Ovary (tissue), 10 donors: ENCODE measurements at places on chromosomes 5 and 9. TPM values are rescaled to one million over a fixed set of nuclear protein-coding genes. Genes with fewer than 3 reads are reported as not detected.

The PCDHGC5 gene
- total RNA-seq: 2.0 TPM

The SURF6 gene
- total RNA-seq: 24.9 TPM

The CYSRT1 gene
- total RNA-seq: 0.48 TPM

The EGFL7 gene
- total RNA-seq: 113 TPM

The C9orf153 gene
- not detected for total RNA-seq

The NUTM2F gene
- not detected for total RNA-seq

The DOCK2 gene
- 4.2 TPM for total RNA-seq

The PLCXD3 gene
- 23.9 TPM for total RNA-seq

The RASGEF1C gene
- total RNA-seq: 0.53 TPM

The FAM151B gene
- total RNA-seq: 1.7 TPM

DNA sequence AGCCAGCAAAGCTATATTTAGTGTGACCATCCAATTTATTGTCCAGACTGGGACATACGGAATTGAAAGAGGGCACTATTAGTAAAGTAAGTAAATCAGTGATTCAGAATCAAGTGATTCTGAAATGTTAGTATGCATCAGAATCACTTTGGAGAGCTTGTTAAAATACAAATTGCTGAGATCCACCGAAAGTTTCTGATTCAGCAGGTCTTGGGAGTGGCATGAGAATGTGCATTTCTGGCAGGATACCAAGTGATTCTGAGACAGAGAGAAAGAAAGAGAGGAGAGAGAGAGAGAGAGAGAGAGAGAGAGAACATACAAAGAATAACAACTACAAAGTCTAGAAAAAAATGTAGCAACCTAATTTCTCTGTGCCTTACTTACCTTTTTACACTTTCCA is 65.4 kb upstream of the ASTN2 start:
- DNase-seq: no peak

DNA sequence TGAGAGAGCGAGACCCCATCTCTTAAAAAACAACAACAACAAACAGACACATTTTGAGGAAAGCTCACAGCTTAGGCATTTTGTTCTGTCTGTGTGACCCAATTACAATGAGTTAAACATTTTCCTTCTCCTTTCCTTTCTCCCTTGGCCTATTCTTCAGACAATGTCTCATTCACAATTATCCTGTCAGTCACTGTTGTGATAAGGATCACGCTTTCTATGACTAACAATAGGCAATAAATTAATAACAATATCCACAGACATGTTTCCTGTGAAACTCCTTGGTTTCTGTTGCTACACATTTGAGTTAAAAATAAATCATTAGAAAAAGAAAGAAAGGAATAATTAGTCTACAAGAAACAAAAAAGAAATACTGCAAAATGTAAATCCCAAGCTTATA is 19.8 kb upstream of the CARTPT start:
- DNase-seq: no peak

- no peak for DNase-seq
Observed at GRCh38 chr5:78109891-78110324, 184.6 kb downstream of the AP3B1 start.

GRCh38 chr9:131675437-131676022 is 64.3 kb downstream of the RAPGEF1 start:
- DNase-seq: no peak

GRCh38 chr5:133552925-133553525 is 59.3 kb downstream of the FSTL4 start:
- DNase-seq: no peak

- no peak for DNase-seq
Observed at GRCh38 chr5:3704661-3705060, 109.0 kb downstream of the IRX1 start.

DNA sequence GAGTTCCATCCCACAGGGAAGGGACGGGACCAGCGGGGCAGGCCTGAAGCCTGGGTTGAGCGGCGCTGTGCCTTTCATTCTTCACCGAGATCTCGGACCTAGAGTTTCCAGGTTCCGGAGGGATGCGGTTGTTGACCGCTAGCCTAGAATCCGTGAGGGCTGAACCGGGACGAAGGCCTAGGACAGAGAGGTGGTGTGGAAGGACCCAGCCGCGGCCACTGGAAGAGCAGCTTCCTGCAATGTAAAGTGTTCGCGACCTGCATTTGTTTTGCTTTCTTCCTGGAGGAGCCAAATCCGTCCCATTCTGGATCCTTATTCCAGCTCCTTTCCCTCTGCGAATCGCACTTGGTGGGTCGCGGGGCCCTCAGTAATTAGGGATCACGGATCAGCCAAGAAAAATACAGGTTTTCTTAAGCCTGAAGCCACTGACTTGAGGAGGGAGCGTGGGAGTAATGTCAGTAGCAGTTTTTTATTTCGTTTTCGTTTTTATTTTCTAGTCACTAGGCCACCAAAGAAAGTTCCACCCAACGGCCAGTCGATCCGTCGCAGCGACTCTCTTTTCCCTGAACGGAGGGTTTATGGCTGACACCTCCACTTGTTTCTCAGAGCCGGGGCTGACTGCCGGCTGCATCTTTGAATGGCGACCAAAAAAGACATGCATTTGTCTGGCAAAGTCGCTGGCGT is 48.6 kb downstream of the ANXA2R start:
- DNase-seq: no peak

DNA sequence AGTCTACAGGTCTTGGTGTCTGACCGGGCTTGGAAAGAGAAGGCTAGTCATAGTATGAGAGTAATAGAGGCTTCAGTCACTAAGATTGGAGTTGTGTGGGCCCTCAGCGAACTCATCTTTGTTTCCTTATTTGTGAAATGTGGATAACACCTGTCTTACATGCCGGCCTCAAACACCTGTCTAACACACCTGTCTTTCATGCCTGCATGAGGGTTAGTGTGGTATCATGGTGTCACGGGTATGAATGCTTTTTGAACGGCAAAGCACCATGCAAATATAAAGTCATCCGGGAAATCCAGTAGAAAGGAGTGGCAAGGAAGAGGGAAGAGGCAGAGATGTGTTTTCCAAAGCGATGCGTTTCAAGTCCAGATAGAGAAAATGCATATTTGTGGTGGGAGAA is 25.5 kb downstream of the GRAMD2B start:
- no peak for DNase-seq

DNA sequence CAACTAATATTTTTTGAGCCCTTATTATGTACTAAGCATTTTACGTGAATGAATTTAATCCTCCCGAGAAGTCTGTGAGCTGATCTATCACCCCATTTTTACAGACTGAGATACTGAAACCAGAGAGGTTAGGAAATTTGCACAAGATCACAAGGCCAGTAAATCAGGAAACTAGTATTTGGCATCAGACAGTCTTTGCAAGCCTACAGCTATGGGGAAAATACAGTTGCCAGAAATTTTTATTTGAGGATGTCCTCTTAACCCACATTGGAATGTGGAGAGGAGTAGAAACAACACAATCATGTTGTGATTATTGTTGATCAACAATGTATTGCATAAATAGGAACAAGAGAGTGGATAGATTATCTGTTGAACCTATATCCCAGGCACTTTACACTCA is 2.3 kb upstream of the SLC46A2 start:
- no peak for DNase-seq

- DNase-seq: peak; percentile 34
Observed at GRCh38 chr5:1007681-1008450, 736 bp upstream of the NKD2 start.

DNA sequence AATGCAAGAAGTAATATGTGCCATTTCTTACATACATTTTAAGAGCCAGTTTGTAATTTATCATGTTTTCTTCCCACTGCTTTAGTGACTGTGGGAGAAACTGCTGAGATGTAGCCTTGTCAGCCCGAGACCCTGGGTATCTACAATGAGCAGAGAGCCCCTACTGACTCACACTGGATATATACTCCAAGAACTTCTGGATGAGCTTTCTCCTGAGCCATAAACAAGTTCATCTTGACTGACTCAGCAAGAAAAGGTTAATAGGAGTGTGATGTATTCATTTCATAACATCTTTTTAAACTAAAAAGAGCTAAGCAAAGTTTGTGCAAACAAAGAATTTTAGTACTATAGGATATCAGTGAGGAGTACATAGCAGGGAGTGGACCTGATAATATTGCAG is 182.5 kb downstream of the EDIL3 start:
- no peak for DNase-seq

GRCh38 chr9:113393281-113393680 is 7.8 kb downstream of the ALAD start:
- DNase-seq: no peak

- DNase-seq: no peak
Observed at GRCh38 chr5:5039918-5040317, 100.2 kb upstream of the ADAMTS16 start.

- no peak for DNase-seq
Observed at GRCh38 chr5:57824047-57824446, 341.4 kb upstream of the ACTBL2 start.

GRCh38 chr5:115415143-115415491 is 118.7 kb upstream of the CCDC112 start:
- no peak for DNase-seq
